ENCODE measurements at places on chromosomes 2 and 18. TPM values are rescaled to one million over a fixed set of nuclear protein-coding genes. Genes with fewer than 3 reads are reported as not detected.

DNA sequence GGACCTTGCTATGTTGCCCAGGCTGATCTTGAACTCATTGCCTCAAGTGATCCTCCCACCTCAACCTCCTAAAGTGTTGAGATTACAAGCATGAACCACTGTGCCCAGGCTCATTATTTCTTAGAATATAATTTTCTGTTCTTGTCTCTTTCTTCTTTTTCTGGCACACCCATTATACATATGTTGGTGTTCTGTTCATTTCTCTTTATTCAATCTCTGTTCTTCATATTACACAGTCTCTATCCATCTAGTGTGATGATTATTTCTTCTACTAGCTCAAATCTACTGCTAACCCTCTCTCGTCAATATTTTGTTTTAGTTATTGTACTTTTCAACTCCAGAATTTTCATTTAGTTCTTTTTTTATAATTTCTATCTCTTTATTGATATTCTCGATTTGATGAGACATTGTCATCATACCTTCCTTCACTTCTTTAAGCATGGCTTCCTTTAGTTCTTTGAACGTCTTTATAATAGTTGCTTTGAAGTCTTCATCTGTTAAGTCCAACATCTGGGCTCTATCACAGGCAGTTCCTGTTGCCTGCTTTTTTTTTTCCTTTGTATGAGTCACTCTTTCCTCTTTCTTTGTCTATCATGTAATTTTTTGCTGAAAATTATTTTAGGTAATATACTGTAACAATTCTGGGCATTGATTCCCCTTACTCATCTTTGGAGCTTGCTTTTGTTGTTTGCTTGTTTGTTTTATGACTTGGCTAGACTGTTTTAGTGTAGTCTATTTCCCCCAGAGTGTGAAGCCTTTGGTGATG lies 196.4 kb upstream of the NABP1 start:
- no peak for DNase-seq

DNA sequence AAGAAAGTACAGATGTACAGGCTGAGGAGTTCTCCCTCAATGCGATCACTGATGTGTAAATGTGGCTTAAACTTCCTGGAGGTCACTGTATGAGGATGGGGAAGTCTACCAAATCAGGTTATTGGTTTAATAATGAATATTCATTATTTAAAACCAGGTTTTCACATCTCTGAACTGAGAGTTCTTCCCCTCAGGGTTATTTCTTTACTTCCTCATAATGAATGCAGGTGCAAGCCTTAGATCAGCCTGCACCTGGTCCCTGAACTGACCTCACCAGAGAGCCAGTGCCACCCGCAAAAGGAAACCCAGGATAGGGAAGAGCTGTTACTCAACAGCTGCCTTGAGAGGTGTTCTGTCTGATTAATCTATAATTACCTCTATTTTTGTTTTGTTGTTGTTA lies 369.0 kb downstream of the EPHA4 start:
- DNase-seq = peak; percentile 28

DNA sequence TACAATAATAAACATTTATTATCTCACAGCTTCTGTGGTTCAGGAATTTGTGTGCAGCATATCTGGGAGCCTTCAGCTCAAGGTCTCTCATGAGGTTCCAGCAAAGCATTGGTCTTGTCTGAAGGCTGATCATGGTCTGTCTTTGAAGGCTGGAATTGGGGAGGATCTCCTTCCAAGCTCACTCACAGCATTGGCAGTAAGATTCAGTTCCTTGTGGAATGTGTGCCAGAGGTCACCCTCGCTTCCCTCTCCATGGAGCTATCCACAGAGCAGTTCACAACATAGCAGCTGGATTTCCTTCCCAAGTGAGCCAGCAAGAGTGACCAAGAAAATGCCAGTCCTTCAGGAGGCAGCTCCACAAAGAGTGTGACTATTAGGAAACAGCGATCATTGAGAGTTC lies 202.2 kb upstream of the ST6GAL2 start:
- no peak for DNase-seq

The CREG2 gene
- total RNA-seq = 0.06 TPM

GRCh38 chr2:196088203-196088602 lies 19.6 kb upstream of the DNAH7 start:
- peak; percentile 38 for DNase-seq

- no peak for DNase-seq
Measured at GRCh38 chr2:26735883-26736588, 28.0 kb upstream of the SLC35F6 start.

The PPP1R1C gene
- total RNA-seq = 1.0 TPM

The GTF2A1L gene
- not detected for total RNA-seq

The EFR3B gene
- 0.98 TPM for total RNA-seq

The ZRANB3 gene
- total RNA-seq = 3.5 TPM

The OSR1 gene
- total RNA-seq = 4.1 TPM

DNA sequence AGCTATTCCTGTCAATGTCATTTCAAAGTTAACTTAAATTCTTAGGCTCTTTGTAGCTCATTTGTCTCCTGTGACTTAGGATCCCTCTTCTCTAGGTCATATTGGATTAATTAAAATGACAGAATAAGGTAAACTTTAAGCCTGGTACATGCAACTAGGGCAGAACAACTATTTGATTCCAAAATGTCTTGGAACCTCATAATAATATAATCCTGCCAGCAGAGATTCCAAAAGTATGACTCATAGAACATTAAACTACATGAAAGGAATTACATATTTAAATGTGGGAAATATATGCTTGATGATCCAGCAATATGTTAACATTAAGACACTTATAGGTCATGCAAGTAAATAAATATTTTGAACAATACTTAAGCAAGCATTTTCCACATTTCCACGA lies 63.3 kb downstream of the COL3A1 start:
- no peak for DNase-seq

- DNase-seq = no peak
Measured at GRCh38 chr2:96916156-96916630, 46.3 kb upstream of the SEMA4C start.

GRCh38 chr18:27808683-27809082 lies 368.2 kb downstream of the CDH2 start:
- DNase-seq = no peak

DNA sequence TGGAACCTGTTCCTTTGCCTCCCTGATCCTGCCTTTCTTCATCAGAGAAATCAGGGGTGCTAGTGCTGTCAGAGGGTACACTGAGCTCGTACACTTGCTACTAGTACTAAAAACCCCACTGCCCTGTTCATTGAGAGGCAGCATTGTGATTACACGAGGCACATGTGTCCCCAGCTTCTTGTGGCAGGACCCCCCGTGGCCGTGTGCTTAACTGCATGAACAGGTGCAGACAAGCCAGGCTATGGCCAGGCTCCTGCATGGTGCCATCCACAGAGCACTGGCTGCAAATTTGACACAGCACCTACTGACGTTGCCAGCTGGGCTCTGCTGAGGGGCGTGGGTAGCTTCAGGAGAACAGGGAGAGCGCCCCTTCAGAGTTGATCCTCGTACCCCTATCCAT lies 248.4 kb downstream of the GLI2 start:
- no peak for DNase-seq

The TLX2 gene
- not detected for total RNA-seq

GRCh38 chr2:139033300-139033699 lies 253.1 kb upstream of the NXPH2 start:
- DNase-seq = no peak

DNA sequence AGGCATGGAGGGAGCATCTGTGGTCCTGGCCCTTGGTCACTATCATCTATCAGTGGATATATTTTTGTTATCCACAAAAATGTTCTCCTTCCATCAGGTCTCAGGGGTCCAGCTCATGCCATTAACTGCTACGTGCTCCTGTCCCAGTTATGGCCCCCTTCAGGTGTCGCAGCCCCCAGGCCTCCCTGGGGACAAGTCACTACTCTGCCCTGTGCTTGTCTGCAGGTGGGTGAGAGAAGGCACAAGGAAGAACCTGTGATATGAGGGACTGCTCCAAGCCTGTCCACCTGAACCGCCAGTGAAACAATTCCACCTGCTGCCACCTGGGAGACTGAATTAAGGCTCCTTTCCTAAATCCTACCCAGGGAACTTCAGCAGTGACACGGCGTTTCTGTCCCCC lies 229.6 kb upstream of the ID2 start:
- DNase-seq = no peak

The FAM210A gene
- total RNA-seq = 14.8 TPM

DNA sequence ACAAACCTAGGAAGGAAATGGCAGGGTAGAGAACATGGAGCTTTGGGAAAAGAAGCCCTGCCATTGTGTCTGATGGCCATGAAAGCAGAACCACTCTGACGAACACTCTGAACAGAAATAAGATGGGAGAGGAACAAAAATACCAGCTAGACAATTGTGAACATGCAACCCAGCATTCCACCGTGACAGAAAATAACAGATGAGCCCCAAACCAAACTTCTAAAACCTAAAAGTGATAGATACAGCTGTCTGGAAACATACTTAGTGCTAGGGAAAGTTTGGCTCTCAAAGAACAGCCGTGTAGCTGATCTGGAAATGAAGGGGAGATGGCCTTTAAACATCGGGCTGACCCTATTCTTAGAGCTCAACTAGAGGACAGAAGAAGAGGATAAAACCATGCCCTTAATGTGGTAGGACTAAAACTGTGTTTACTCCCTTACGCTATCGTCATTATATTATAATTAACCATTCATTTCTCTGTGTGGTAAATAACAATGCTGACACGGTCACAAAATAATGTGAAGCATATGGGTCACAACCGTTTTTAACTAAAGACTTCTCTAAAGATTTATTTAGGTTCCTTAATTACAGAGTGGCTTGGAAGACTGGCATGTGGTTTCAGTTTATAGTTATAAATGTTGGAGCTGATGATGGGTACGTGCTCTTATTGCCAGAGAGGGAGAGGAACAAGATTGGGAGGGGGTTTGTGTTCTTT lies 80.6 kb downstream of the MYO1B start:
- DNase-seq = no peak

The RUFY4 gene
- 0.76 TPM for total RNA-seq

DNA sequence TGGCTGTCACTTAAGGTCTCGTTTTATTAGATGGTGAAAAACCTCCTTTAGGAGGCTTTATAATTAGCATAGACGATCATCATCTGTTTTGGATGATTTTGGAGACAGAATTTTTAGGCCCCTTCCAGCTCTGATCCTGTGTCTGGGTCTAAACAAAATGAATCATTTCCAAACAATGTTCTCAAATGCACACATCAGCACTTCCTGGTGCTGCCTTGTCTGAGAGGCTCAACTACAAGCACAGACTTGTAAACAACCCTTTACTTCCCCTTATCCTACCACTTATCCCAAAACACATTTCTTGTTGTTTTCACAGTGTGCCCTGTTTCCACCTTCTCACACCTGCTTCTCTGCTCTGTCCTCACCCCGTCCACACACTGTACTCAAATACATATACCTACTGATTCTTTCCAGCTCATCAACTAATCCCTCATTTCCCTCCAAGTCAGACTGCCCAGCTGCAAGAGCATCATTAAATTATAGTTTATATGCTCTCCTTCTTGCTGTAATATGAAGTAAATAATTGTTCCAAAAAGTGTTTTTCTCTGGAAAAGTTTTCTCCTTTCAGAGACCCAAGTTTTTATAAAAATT lies 71.2 kb upstream of the COL3A1 start:
- no peak for DNase-seq

GRCh38 chr2:233419602-233420391 lies 65.5 kb downstream of the DGKD start:
- no peak for DNase-seq

DNA sequence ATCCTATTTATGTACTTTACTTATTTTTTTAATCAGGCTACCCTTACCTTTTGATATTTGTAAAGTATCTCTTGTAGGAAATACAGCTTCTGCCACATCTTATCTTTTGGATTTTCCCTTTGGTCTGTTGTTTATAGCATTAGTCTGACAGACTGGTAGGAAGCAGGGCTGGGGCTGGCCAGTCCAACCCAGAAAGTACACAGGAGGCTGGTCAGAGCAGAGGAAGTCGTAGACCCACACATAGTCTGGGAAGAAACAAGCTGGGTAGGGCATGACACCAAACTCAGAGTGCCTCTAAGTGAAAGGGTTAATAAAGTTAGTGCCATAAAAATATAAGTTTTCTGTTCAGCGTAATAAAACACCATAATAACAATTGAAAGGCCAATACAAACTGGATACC lies 51.7 kb downstream of the BOLA3 start:
- DNase-seq = no peak

The PTPN4 gene
- total RNA-seq = 25.1 TPM

The HTR2B gene
- 0.12 TPM for total RNA-seq

GRCh38 chr2:127226132-127226519 lies 6.0 kb upstream of the CYP27C1 start:
- no peak for DNase-seq

The SERPINB12 gene
- total RNA-seq = not detected

- no peak for DNase-seq
Measured at GRCh38 chr2:23492921-23493320, 107.9 kb downstream of the KLHL29 start.

The ANTXR1 gene
- 13.8 TPM for total RNA-seq

The PSMD14 gene
- 34.5 TPM for total RNA-seq

The MALL gene
- 561 TPM for total RNA-seq

- DNase-seq = no peak
Measured at GRCh38 chr18:14976736-14977430, 228.9 kb downstream of the ANKRD30B start.

- DNase-seq = peak; percentile 37
Measured at GRCh38 chr2:128754246-128754724, 435.6 kb upstream of the HS6ST1 start.

- DNase-seq = no peak
Measured at GRCh38 chr2:67842375-67842959, 220.3 kb downstream of the C1D start.

GRCh38 chr2:43107679-43108078 lies 118.7 kb downstream of the ZFP36L2 start:
- DNase-seq = no peak

The EHD3 gene
- 1.7 TPM for total RNA-seq

GRCh38 chr2:225103737-225104141 lies 61.5 kb upstream of the DOCK10 start:
- no peak for DNase-seq

DNA sequence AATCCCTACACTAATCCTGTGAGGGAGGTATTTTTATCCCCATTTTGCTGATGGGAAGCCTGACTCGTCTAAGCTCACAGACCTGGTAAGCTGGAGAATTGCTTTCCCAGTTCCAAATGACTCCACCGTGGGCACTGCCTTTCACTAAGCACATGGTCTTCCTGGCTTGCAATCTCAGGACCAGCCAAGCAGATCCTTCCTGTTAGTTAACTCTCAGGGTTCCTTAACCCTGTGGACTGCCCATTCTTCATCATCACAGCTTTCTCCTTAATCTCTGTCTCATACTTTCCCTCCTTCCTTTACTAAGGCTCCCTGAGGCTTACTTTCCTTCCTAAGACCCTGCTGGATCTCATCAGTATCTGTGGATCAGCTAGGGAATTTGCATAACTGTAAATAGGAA lies 122.2 kb upstream of the ZEB2 start:
- DNase-seq = no peak

DNA sequence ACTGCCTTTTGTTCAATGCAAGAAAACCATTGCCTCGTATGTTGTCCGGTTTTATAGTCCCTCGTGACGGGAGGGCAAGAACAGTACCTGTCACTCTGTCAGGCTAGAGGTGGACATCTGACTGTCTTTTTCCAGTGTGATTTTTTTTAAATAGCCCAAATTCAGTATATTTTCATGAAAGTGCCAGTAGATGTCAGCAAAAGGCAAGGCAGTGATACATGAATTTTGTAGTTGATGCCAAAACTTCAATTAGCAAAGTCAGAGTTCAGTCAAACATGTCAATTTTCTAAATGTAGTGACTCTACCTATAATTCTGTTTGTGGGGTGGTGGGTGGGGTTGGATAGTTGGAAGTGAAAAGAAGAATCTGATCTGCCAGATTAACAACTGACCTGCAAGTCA lies 296.0 kb upstream of the MC4R start:
- DNase-seq = no peak

The CNDP1 gene
- total RNA-seq = not detected

- DNase-seq = no peak
Measured at GRCh38 chr2:79620679-79621078, 107.8 kb downstream of the CTNNA2 start.
